ENCODE measurements at places on chromosomes 2 and 18.

- peak; percentile 58 for DNase-seq
Observed at GRCh38 chr2:18149660-18150246, 271.3 kb downstream of the KCNS3 start.

GRCh38 chr2:15890936-15891905 lies 49.1 kb upstream of the MYCN start:
- no peak for DNase-seq

DNA sequence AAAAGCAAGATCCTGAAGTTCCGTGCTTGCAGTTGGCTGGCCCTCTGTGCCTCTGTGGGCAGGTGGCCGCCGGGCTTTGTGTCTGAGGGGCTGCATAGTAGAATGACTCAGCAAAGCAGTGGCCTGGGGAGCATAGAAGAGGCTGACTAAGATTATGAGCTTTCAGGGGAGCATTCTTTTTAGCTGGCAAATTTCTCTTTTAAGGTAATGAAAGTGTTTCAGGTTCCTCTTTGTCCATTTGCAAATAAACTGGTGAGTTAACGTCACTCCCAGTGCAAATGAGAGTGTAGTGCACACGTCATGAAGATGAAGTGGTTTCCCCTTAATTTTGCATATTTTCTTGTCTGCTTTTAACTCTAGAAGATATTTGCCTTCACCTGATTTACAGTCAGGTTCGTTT lies 98.6 kb downstream of the BCL2L11 start:
- DNase-seq: no peak

DNA sequence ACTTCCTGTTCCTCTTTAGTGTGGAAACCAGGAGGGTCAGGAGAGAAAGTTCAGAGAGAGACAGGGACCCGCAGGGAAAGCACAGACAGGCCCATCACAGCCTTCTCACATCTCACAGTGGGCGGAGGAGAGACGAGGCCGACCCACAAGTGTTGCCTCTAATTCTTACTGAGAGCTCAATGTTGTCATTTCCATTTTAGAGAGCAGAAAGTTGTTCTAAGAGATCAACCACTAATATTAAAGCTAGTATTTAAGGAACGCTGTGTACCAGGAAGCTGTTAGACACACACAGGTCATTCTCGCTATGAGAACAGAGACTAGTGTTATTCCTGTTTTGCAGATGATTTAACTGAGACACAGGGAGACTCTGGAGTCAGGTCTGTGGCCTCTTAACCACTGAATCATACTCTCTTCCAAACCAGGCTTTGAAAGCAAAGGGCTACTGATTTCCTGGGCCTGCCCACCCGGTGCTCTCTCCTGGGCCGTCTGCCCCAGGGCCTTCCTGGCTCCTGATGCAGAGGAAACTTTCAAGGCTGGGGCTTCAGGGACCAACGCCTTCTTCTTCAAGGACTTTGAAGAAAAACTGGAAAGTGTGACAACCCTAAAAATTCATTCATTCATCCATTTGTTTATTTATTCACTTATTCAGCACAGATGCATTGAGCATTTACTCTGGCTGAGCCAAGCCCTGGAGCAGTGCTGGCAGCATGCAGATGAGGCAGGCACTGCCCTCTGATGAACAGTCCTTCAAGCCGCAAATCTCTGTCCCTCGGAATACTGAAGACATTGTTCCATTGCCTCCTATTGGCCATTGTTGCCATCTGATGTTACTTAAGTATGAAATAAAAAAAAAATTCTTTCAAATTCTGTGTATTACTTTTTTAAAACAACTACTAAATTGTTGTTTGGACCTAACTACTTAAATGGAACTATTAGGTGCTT lies 37.2 kb upstream of the BIN1 start:
- DNase-seq: peak; percentile 62

DNA sequence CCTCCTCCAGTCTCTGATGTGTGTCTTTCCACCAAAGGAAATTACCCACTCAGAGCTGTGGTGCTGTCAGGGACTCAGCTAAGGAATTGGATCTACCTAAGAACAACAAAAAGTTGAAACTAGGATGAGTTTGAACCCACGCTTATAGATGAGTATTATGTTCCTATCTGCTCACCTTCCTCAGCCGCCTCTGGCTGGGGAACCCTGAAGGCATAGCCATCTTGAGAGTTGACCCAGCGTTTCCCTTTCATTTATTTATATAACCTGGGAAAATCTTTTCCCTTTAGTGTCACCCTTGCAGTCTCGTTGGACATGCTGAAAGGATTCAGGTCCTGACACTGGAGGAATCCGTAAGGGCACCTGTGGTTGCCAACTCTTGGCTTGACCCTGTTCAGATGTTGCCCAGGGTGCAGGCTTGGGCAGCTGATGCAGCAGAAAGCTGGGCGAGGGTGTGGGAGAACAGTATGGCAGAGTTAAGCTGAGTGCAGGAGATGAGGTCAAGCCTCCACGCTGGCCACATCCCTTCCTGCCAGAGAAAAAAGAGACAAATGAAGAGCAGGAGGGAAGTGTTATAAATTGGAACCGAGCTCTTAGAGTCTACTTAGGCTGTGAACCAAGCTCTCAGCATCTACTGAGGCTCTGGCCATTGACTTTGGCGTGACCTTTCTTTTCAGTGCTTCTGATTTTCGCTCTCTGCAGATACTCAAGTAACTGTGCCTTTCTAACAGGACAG lies 1.9 kb downstream of the CDH20 start:
- no peak for DNase-seq

GRCh38 chr2:133676392-133677130 lies 108.3 kb upstream of the NCKAP5 start:
- peak; percentile 88 for DNase-seq

DNA sequence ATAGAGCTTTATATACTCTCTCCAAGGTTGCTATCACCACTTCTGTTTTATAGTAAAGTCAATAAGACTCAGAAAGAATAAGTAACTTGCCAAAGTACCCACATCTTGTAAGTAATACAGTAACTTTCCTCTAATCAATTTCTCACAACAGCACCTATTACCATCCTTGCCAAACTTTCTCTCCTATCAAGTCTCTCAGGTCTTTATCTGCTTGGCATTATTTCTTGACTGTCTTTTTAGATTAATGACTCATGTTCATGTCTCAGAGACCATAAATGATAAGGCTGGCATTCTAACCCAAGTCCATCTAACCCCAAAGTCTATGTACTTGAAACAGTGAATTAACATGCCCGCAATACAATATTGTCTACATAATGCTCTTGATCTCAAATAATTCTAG lies 618.0 kb upstream of the ZEB2 start:
- DNase-seq: no peak

- peak; percentile 86 for DNase-seq
Observed at GRCh38 chr2:215466097-215466909, 30.4 kb upstream of the FN1 start.

- no peak for DNase-seq
Observed at GRCh38 chr2:34660741-34661140, 1061.6 kb upstream of the FAM98A start.
